LHCN-M2 (cell line): ENCODE measurements at places on chromosomes 4 and X. TPM values are rescaled to one million over a fixed set of nuclear protein-coding genes. Genes with fewer than 3 reads are reported as not detected.

The PRRG3 gene
- total RNA-seq, result not detected in 2 replicates

The F9 gene
- total RNA-seq, result not detected in 2 replicates

The HPSE gene
- 2.1 and 2.2 TPM in 2 replicates for total RNA-seq

The GRK4 gene
- 4.7 and 6.7 TPM in 2 replicates for total RNA-seq

The IL1RAPL1 gene
- 0.51 and 1.1 TPM in 2 replicates for total RNA-seq

The TRIM2 gene
- 11.0 and 11.5 TPM in 2 replicates for total RNA-seq

The NPY2R gene
- not detected in 2 replicates for total RNA-seq

The APBB2 gene
- total RNA-seq, result 109 and 112 TPM in 2 replicates

The FHIP1A gene
- 0.90 and 1.3 TPM in 2 replicates for total RNA-seq

The NEUROG2 gene
- 0.06 TPM in 1 of 2 replicates, not detected in the other for total RNA-seq

The STATH gene
- total RNA-seq, result not detected in 2 replicates

The CYTL1 gene
- total RNA-seq, result not detected in 2 replicates

The STAP1 gene
- total RNA-seq, result not detected in 2 replicates

The ODAPH gene
- not detected in 2 replicates for total RNA-seq

The TMSB4X gene
- 5,577 and 7,816 TPM in 2 replicates for total RNA-seq

The PAGE1 gene
- total RNA-seq, result not detected in 2 replicates

The CCNI gene
- 163 and 176 TPM in 2 replicates for total RNA-seq

The FGF13 gene
- 1.8 and 3.4 TPM in 2 replicates for total RNA-seq

The USP26 gene
- total RNA-seq, result not detected in 2 replicates

The CLGN gene
- not detected in 2 replicates for total RNA-seq

The ITIH6 gene
- not detected in 2 replicates for total RNA-seq

The CORIN gene
- 0.77 and 1.2 TPM in 2 replicates for total RNA-seq

The FABP2 gene
- not detected in 2 replicates for total RNA-seq

The P2RY10 gene
- not detected in 2 replicates for total RNA-seq

The ENPEP gene
- total RNA-seq, result 0.13 and 0.17 TPM in 2 replicates

The CEP44 gene
- 22.7 and 27.3 TPM in 2 replicates for total RNA-seq

The MAP9 gene
- 2.9 and 3.3 TPM in 2 replicates for total RNA-seq

The ADAM29 gene
- total RNA-seq, result not detected in 2 replicates

The SLC9B1 gene
- 0.13 and 0.52 TPM in 2 replicates for total RNA-seq

The FGB gene
- not detected in 2 replicates for total RNA-seq

The ASB5 gene
- 619 and 636 TPM in 2 replicates for total RNA-seq

The AKAP4 gene
- total RNA-seq, result not detected in 2 replicates

The PTPN13 gene
- not detected in 2 replicates for total RNA-seq

The PLK4 gene
- 31.1 and 47.5 TPM in 2 replicates for total RNA-seq

The FMR1NB gene
- total RNA-seq, result not detected in 2 replicates

The NAP1L3 gene
- total RNA-seq, result 0.83 and 0.86 TPM in 2 replicates

The SPACA5 gene
- total RNA-seq, result not detected in 2 replicates

The CD38 gene
- not detected in 2 replicates for total RNA-seq

The FRMD7 gene
- total RNA-seq, result not detected in 2 replicates

The BGN gene
- total RNA-seq, result not detected in 2 replicates

The TLR6 gene
- total RNA-seq, result 2.9 and 3.7 TPM in 2 replicates

The TREX2 gene
- 0.90 and 2.3 TPM in 2 replicates for total RNA-seq

The UGT2B15 gene
- total RNA-seq, result not detected in 2 replicates

The OCIAD2 gene
- 11.0 and 12.2 TPM in 2 replicates for total RNA-seq

The USP17L28 gene
- total RNA-seq, result not detected in 2 replicates

The UCHL1 gene
- 222 and 281 TPM in 2 replicates for total RNA-seq

The UNC5C gene
- 0.06 and 0.11 TPM in 2 replicates for total RNA-seq

The HSFX2 gene
- total RNA-seq, result not detected in 2 replicates

The TNIP3 gene
- 0.06 TPM in 1 of 2 replicates, not detected in the other for total RNA-seq

The HEPH gene
- total RNA-seq, result 32.3 and 33.6 TPM in 2 replicates

The CT45A6 gene
- total RNA-seq, result not detected in 2 replicates

The RGN gene
- total RNA-seq, result not detected in 2 replicates

The ATP2B3 gene
- total RNA-seq, result not detected in 2 replicates

The SAP30 gene
- 42.7 and 58.7 TPM in 2 replicates for total RNA-seq

The RHOH gene
- total RNA-seq, result 0.75 and 0.90 TPM in 2 replicates

The NPY5R gene
- not detected in 2 replicates for total RNA-seq
